ENCODE measurements at places on chromosomes 3 and 15. TPM values are rescaled to one million over a fixed set of nuclear protein-coding genes. Genes with fewer than 3 reads are reported as not detected.

DNA sequence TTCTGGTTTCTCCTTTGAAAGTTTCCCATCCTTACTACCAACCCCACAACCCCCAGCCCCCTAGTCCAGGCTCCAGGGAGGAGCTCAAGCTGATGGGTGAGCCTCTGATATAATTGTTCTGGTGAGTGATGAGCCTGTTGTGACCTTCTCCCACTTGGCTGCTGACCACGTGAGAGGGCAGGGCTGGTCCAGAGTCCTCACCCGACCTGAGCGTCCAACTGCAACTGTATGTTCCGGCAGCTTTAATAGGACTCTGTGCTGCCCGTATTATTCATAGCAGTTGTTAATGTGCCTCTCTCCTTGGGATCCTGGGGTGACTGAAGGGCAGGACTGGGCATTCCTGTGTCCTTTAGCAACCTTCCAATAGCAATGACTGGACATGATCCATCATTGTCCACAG lies 56.2 kb downstream of the B3GNT5 start:
- DNase-seq = no peak

- DNase-seq = no peak
Measured at GRCh38 chr3:42442640-42443039, 32.2 kb upstream of the LYZL4 start.

DNA sequence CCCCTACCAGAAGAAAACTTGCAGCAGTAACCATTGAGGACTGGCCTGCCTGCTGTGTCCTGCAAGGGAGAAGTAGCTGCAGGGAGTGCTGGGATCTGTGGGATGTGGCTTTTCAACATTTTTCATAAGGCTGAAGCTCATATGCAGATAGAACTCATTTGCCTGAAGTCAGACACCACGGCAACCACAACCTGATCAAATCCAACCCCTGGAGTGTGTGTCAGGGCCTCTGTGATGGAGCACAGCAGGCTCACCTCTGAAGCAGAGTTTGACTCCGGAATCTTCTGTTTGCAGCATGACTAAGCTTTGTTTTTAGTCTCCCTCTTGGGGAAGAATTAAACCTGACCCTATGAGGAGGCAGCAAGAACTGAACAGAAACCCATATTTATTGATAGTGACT lies 508.7 kb downstream of the AGBL1 start:
- no peak for DNase-seq

DNA sequence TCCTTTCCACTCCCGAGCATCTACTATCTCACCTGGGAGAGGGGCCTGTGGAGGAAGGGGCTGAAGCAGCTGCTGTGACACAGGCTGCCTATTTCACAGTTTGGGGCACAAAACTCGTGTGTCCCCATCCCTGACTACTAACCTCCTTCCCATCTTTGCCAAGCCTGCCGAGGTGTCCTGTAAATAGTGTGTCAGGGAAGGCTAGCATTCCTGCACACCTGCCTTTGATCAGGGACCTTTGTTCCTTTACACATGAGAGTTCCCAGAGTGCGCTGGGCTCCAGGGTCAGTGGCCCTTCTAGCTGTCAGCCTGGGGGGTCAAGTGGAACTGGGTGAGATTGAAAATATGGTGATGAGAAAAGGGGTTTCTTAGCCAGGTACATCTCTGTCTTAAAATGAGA lies 13.0 kb upstream of the TF start:
- DNase-seq = no peak

- no peak for DNase-seq
Measured at GRCh38 chr15:51938286-51938685, 33.3 kb downstream of the LEO1 start.

GRCh38 chr15:80121546-80121945 lies 31.3 kb upstream of the FAH start:
- DNase-seq = no peak

- DNase-seq = no peak
Measured at GRCh38 chr3:179837374-179837773, 184.5 kb downstream of the USP13 start.

DNA sequence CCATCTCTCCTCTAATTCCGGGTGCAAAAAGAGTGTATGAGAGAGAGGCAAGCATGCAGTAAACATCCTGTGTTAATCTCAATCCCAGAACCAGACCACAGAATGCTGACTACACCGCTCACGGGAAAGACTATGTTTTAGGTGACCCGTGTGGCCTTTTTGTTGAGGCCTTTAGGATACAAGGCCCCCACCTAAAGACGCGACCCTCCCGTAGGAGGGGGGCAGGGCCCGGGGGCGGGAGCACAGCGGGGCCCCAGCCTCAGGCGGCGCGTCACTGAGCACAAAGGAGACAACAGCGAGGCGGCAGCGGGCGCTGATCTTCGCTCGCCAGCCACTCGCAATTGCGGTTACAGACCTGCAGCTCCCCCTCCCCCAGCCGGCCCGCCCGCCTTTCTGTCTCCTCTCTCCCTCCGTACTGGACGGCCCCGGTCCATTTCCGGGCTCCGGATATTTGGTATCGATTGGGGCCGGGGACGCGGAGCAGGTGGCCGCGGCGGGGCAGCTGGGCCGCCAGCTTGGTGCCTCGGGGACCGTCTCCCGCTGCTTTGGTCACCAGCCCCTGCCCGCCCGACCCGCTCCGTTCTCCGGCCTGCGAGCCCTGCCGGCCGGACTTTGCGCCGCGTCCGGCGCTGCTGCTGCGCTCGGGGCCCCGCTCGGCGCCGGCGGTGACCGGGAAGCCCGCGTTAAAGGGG lies at the start of gene CCDC50:
CCDC50 (plus strand) TSS at position 433 of the 692 bp plus-strand sequence. CDS start 281 bp downstream, outside the sequence.
- DNase-seq = peak; percentile 52

- no peak for DNase-seq
Measured at GRCh38 chr3:164952966-164953365, 125.3 kb downstream of the SI start.

GRCh38 chr15:80572337-80572736 lies 122.8 kb upstream of the ABHD17C start:
- no peak for DNase-seq

DNA sequence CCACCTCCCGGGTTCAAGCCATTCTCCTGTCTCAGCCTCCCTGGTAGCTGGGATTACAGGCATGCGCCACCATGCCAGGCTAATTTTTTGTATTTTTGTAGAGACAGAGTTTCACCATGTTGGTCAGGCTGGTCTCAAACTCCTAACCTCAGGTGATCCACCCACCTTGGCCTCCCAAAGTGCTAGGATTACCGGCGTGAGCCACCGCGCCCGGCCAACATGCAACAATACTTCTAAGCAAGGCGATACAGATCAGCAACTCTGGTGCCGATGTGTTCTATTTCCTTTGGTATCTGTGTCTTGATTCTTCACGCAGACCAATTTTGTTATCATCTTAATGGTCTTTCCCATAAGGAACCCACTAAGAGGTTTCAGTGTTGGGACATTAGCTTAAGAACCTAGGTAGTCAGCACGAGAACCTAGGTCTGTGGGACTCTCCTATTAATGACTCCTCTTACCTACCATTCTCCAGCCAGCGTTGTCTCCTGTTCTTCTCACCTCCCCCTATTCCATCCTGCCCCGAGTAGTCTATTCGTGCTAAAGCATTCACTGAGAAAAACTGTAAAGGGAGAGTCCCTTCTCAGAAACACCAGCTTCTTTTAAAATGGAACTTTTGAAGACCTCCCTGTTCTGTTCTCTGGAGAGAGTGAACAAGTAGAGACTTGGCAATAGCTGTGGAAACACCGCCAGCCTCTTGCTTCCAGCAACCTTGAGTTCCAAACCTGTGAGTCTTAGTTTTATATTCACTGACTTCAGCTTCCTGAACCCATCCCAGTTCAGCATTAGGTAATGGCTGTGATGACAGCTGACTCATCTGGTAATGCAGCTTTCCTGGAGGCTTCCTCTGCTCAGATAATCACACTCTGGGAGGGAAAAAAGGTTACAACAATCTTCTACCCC lies 61.2 kb downstream of the TSC22D2 start:
- peak; percentile 63 for DNase-seq

- no peak for DNase-seq
Measured at GRCh38 chr3:114552527-114552812, 258.6 kb downstream of the TIGIT start.

DNA sequence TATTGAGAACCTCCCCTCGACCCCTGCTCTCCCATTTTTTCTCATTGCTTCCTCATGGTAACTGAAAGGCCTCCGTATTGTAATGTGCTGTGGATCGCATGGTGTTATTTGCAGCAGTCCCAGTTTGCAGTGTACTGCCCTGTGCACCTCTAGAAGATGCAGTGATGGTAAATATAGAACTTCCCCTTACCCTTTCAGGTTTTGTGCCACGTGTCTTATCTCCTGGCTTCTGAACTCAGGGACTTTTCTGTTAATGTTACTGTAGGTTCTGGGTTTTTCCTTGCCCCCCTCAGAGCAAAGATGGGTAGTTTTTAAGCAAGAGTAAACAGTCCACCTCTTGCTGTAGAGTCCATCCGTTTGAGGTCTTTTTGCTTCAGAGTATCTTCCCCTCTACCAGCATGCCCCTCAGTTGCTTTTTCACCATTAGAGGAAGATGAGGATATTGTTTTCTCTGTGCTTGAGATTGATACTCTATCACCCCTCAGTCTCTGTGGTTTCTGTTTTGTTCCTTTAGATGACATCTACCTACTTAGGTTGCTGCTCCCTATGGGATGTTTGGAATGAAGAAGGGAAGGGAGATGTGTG lies 22.4 kb downstream of the CHD2 start:
- no peak for DNase-seq

GRCh38 chr3:50873376-50874157 lies 198.8 kb downstream of the DOCK3 start:
- DNase-seq = no peak

DNA sequence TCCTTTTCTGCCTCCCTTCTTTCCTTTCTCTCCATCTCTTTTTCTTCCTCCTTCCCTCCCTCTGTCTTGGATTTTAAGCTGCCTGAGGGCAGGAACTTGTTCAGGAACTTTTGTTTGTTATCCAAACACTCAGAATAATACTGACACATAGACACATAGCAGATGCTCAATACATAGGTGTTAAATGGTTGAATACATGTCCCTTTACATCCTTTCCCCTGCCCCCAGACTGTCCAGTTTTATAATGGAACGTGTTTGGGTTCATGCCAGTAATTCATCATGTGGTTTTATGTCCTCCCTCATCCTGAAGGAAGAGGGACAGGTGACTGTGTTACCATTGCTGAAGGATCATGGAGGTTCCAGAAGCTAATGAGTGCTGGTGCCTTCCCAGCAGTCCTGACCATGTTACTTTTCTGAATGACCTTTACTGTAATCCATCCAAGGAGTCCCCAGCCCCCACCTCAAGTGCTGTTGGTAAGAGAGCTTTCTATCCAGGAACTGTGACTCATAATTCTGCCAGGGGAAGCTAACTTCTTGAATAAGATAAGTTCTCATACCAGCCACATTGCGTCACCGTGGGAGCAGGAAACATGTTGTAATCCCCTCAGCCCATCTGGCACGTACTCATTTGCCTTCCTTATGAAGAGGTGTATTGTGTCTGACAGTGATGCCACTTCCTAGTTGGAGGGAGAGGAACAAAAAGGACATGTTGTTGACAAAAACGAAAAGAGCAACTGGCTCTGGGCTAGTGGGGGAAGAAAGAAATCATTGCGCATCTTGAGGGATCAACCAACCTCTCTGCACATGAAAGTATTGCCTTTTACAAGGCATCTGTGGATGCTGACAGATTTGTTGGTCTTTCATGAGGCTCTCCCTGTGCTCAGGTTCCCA lies 52.4 kb downstream of the IL1RAP start:
- DNase-seq = peak; percentile 28

- DNase-seq = no peak
Measured at GRCh38 chr3:51374456-51374855, 10.6 kb upstream of the MANF start.

DNA sequence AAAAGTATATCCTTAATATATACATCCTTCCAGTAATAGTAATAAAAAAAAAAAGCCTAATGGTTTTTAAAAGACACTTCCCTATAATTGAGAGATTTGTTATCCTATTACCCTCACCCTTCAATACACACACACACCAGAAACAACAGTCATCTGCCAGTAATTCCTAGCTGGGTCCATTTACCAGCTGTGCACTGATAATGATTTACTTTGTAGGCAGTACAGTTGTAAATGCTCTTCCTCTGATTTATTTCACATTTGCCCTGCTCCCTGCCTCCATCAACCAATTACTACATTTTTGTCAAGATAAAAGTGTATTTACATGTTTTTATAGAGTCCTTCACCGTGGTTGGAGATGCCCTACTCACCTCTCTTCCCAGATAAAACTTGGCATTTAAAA lies 12.4 kb downstream of the TPM1 start:
- DNase-seq = no peak

- DNase-seq = no peak
Measured at GRCh38 chr3:144112437-144112836, 140.8 kb downstream of the DIPK2A start.

- DNase-seq = no peak
Measured at GRCh38 chr15:28900041-28900891, 14.5 kb downstream of the APBA2 start.

- no peak for DNase-seq
Measured at GRCh38 chr3:174162550-174162949, 696.6 kb upstream of the NAALADL2 start.

- no peak for DNase-seq
Measured at GRCh38 chr15:76976572-76977270, 18.2 kb upstream of the PSTPIP1 start.

- no peak for DNase-seq
Measured at GRCh38 chr3:108091498-108092250, 843 bp upstream of the CD47 start.

Gene GUCA1C
- total RNA-seq = not detected

Gene SACM1L
- total RNA-seq = 77.9 TPM

Gene LIPC
- 1.2 TPM for total RNA-seq

Gene MCF2L2
- 3.6 TPM for total RNA-seq

Gene GPR156
- 2.0 TPM for total RNA-seq

Gene MEX3B
- total RNA-seq = 17.1 TPM

Gene EOGT
- total RNA-seq = 71.1 TPM

Gene GOLGA6D
- total RNA-seq = not detected
